Esophagus squamous epithelium (tissue), 5 donors: ENCODE measurements at places on chromosomes 11 and 22.
A peak's percentile ranks its signal among the peaks of the same experiment; 100 is the strongest.

- no peak overlapping the region for H3K4me3 ChIP-seq
- H3K27ac ChIP-seq: no peak overlapping the region
- DNase-seq: no peak
- no peaks in the 10 kb centered on the region for H3K36me3 ChIP-seq
Measured at GRCh38 chr11:37689951-37690350, 1091.9 kb upstream of the RAG2 start.

- peaks cover 6% of the 10 kb centered on the region for H3K36me3 ChIP-seq
- no peaks in the 10 kb centered on the region for H3K27me3 ChIP-seq
- H3K27ac ChIP-seq: no peak overlapping the region
- H3K4me1 ChIP-seq: no peaks in the 10 kb centered on the region
- H3K4me3 ChIP-seq: no peak overlapping the region
Measured at GRCh38 chr11:74248469-74248868, 63.0 kb downstream of the P4HA3 start.

DNA sequence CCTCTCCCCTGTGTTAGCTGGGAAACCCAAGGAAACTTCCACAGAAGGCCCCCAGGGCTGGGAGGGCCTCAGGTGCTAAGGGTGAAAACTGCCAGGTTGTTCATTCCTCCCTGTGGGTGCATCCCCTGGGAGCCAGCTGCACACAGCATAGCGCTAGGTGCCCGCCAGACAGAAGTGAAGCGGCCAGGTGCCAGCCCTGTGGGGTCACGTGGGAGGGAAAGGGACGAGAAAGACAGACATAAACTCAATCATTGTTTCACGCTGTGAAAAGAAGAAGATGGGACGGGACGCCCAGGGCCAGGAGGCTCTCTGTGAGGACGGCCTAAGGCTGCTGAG, 31.6 kb upstream of the HMOX1 start:
- no peak overlapping the region for H3K4me3 ChIP-seq
- no peak for DNase-seq
- H3K27me3 ChIP-seq: no peaks in the 10 kb centered on the region

DNA sequence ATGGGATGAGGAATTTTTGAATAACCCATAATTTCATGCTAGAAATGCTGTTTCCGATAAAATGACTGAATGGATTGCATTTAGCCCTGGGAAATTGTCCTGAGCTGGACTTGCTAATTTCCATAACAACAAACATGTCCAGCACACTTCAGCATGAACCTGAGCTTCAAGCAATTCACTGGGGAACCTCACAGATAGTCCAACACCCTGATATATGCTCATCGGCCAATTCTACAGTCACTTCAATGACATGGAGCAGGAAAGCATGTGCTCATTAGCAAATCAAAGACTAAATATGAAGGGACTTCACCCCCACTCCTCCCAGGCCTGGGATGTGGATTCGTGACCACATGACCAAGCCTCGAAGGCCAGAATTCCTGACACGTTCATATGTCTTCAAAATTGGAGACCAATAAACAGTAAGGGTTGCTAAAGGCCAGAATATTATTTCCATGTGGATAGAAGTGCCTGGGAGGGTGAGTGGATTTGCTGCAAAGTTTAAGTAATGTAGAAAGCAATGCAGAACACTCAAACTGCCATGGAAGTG, 131.9 kb downstream of the SLC1A2 start:
- H3K27me3 ChIP-seq: no peaks in the 10 kb centered on the region
- H3K4me1 ChIP-seq: no peaks in the 10 kb centered on the region
- H3K27ac ChIP-seq: no peak overlapping the region
- no peaks in the 10 kb centered on the region for H3K36me3 ChIP-seq
- no peak overlapping the region for H3K4me3 ChIP-seq
- DNase-seq: no peak

DNA sequence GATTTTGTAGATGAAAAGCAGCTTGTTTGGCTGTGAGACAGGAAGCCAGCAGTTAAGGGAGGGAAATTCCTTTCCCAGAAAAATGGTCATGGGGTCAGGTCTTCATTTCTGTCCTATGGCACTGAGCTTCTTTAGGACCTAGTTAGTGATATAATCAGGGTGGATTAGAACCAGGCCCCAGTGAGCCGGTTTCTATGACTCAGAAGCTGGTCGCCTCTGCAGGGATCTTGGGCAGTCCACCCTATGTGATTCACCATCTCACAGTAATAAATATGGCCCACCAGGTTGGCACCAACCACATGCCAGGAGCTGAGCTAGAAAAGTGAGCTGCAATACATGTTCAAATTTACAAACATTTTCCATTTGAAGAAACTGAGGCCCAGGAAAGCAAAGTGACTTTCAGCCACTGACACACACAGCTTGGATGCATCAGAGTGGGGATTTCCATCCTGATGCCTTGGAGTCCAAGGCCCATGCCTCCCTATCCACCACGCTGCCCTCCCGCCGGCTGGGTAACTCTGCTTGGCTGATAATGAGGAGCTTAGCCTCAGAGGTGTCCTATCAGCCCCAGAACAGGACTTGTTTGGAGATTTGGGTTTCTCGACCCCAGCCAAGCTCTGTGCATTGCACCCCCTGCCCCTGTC, 42.0 kb downstream of the CD82 start:
- H3K27ac ChIP-seq: peak overlapping the region; percentile 33
- DNase-seq: no peak
- H3K4me1 ChIP-seq: peaks cover 5% of the 10 kb centered on the region
- H3K4me3 ChIP-seq: no peak overlapping the region
- H3K27me3 ChIP-seq: no peaks in the 10 kb centered on the region
- peaks cover 97% of the 10 kb centered on the region for H3K36me3 ChIP-seq

GRCh38 chr11:33932721-33933120, 40.8 kb upstream of the LMO2 start:
- H3K36me3 ChIP-seq: no peaks in the 10 kb centered on the region
- no peak for DNase-seq
- no peak overlapping the region for H3K4me3 ChIP-seq

GRCh38 chr22:21759646-21760376, 24.2 kb upstream of the YPEL1 start:
- H3K36me3 ChIP-seq: peaks cover 82% of the 10 kb centered on the region
- H3K4me1 ChIP-seq: no peaks in the 10 kb centered on the region

- no peaks in the 10 kb centered on the region for H3K27me3 ChIP-seq
- H3K4me1 ChIP-seq: no peaks in the 10 kb centered on the region
- H3K36me3 ChIP-seq: no peaks in the 10 kb centered on the region
- no peak for DNase-seq
- H3K27ac ChIP-seq: no peak overlapping the region
Measured at GRCh38 chr11:63783925-63784592, 15.5 kb upstream of the ZFTA start.

DNA sequence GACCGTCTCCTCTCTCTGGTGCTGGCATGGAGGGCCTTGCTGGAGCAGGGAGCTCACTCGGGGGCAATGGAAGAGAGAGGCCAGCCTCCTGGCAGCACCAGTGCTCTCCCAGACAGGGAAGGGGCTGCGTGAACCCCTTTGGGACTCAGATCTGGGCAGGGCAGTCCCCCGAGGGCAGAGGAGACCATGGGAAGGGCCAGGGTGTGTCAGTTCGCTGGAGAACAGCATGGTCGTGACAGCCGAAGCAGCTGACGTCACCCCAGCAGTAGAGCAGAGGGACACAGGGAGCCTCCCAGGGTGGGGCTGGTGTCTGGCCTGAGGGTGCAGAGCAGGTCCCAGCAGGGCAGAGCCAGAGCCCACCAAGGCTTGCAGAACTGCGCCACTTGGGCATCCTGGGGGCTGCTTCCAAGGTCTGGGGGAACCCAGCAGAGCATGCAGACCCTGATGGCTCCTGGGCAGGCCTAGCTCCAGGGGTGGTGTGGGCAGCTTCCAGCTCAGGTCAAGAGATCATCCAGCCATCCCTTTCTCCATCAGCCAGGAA, 71.0 kb upstream of the KCNQ1OT1 start:
- H3K27ac ChIP-seq: no peak overlapping the region
- no peak for DNase-seq
- no peaks in the 10 kb centered on the region for H3K36me3 ChIP-seq
- H3K27me3 ChIP-seq: no peaks in the 10 kb centered on the region
